DMS79 (cell line): ENCODE measurements at places on chromosomes 3 and 15.

- DNase-seq, result no peak
These were observed 25.1 kb upstream of the ETV5 start for GRCh38 chr3:186133980-186134379.

- no peak for DNase-seq
These were observed 120.1 kb downstream of the DNAJB8 start for GRCh38 chr3:128346562-128346961.

DNA sequence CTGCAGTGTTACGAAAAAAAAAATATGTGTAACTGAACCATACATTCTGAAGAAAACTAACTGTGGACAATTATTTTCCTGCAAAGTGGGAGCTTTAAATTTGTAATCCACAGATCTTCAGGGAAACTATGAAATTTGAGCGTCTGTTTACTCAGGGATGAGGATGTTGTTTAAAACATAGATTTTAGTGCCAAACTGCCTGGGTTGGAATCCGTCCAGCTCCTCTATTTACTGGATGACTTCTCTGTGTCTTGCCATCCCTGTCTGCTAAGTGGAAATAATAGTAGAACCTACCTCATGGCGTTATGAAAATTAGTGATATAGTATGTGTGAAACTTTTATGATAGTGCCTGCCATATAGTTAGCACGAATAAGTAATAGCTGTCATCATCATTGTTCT is 666.5 kb downstream of the SQOR start:
- no peak for DNase-seq

DNA sequence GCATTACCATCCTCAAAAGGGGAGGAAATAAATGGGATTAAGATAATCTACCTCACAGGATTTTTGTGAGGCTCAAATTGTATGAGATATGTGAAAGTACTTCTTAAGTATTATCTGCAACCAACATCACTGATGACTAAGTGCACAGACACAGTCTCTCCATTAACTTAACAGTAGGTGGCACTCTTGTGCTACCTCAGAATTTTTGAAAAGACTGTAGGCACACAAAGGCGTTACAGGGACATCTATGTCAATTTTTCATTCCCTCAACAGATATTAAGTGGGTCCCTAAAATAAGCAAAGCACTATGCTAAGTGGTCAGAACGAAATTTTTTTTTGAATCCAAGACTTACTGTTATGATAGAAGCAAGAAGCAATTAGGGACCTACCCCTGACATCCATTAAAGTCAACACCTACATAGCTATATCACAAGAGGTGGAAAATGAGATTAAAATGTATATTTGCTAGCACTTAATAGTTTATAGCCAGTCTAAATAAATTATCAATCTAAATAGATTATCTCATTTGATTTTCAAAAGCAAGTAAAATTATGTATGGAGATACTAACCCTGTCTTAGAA is 52.9 kb downstream of the RYK start:
- peak; percentile 8 for DNase-seq

GRCh38 chr3:101532783-101533602 is 20.0 kb upstream of the SENP7 start:
- DNase-seq, result no peak

DNA sequence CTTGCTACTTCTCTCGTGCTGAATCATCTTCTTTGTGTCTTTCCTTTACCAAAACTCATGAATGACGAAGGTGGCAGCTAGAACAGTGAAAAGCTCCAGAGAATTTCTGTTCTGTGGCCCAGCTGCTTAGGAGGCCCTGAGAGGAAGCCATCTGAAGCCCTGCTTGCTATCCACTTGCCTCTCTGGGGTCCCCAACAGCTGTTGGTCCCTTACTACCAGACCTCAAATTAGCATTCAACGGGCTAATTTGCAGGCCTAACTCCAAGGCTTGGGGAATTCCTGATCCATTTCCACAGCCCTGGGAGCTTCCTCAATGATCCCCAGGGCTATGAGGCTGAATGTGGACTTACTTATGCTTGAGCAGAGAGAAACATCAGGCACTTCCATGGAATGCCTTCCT is 37.5 kb upstream of the FSTL1 start:
- no peak for DNase-seq

DNA sequence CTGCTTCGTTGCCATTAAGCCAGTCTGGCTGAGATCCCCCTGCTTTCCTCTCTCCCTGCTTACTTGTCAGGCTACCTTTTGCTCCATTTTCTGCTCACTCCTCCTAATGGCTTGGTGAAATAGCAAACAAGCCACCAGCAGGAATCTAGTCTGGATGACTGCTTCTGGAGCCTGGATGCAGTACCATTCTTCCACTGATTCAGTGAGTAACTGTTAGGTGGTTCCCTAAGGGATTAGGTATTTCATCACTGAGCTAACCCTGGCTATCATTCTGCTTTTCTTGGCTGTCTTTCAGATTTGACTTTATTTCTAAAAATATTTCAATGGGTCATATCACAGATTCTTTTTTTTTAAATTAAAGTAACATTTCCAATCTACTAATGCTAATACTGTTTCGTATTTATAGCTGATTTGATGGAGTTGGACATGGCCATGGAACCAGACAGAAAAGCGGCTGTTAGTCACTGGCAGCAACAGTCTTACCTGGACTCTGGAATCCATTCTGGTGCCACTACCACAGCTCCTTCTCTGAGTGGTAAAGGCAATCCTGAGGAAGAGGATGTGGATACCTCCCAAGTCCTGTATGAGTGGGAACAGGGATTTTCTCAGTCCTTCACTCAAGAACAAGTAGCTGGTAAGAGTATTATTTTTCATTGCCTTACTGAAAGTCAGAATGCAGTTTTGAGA is 25.0 kb downstream of the CTNNB1 start:
- no peak for DNase-seq

- DNase-seq, result no peak
These were observed 76.5 kb downstream of the B3GALNT1 start for GRCh38 chr3:161028555-161029153.

- DNase-seq, result no peak
These were observed 171.8 kb downstream of the TMEM108 start for GRCh38 chr3:133209871-133210550.

DNA sequence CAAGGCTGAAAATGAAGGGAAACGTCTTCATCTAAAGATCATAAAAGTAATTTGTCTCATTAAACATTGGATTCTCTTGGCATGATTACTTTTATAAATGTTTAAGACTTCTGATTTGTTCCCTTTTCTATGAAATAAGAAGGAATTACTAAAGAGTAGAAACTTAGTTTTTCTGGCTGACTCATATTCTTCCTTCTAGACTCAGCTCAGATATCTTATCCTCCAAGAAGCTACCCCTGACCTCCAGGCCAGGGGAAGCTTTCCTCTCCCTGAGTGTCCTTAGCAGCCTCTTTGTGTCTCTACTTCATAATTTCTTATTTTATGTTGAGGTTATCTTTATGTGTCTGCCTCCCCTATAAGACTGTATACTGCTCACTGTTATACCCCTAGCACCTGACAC is 291.9 kb upstream of the STT3B start:
- no peak for DNase-seq

GRCh38 chr15:36905908-36906307 is 194.4 kb downstream of the MEIS2 start:
- DNase-seq, result no peak

DNA sequence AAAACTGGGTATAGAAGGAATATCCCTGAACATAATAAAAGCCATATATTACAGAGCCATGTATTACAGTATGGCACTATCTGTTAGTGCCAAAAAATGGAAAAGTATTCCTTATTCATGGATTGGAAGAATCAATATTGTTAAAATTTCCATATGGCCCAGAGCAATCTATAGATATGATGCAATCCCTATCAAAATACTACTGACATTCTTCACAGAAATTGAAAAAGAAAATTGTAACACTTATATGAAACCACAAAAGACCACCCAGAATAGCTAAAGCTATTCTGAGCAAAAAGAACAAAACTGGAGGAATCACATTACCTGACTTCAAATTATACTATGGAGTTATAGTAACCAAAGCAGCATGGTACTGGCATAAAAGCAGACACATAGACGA is 218.8 kb downstream of the PLCL2 start:
- no peak for DNase-seq

DNA sequence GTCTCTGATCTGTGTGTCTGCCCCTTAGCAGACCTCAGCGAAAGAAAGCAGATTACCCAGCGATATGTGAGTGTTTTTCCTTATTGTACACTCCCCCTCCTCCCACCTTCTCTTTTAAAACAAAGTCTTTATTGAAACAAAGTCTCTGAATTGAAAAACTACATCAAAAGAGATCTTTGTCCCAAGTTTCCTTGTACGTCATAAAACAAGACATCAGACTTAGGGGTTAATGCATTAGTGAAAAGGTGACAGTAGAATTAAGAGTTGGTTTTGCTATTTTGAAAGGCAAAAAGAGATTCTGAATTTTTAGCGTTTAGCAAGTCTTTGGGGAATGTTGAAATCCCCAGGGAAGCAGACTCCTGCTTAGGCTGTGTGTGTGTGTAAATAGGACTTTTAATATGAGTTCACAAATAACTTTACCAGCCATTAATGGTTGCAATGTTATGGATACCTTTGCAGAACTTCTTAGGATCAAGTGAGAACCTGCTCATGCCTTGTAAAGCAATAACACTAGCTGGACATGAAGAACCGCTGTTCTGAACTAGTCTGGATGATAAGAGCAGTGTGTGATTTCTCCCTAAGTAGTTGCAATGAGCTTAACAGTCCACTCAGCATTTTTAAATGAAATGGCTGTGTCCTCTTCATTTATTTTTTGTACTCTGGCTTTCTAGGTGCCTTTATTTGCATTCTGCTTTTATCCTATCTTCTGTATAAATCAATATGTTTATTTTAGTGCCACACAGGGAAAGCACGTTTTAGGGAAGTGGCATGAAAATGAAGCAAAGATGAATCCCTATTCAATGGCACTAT is 136.6 kb downstream of the MCTP2 start:
- DNase-seq, result no peak

- DNase-seq, result no peak
These were observed 2.8 kb upstream of the MB21D2 start for GRCh38 chr3:192920411-192920810.

DNA sequence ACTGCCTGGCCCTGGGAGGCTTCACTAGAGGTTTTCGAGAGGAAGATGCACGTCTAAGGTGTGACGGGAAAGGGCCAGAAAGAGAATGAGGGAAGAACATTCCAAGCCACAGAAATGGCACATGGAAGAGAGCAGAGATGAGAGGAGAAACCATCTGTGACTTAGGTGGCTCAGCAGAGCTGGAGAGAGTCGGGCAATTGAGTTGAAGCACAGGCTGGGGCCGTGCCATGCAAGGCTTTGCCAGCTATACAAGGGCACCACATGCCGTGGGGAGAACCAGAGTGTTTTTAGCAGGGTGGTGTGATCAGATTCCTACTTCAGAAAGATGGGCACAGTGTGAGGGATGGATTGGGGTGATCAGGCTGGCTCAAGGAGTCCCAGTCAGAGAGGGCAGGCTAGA is 126.1 kb downstream of the VGLL4 start:
- DNase-seq, result no peak

GRCh38 chr3:185161761-185162160 is 8.9 kb upstream of the C3orf70 start:
- no peak for DNase-seq

GRCh38 chr3:88480822-88481221 is 331.1 kb downstream of the C3orf38 start:
- no peak for DNase-seq

DNA sequence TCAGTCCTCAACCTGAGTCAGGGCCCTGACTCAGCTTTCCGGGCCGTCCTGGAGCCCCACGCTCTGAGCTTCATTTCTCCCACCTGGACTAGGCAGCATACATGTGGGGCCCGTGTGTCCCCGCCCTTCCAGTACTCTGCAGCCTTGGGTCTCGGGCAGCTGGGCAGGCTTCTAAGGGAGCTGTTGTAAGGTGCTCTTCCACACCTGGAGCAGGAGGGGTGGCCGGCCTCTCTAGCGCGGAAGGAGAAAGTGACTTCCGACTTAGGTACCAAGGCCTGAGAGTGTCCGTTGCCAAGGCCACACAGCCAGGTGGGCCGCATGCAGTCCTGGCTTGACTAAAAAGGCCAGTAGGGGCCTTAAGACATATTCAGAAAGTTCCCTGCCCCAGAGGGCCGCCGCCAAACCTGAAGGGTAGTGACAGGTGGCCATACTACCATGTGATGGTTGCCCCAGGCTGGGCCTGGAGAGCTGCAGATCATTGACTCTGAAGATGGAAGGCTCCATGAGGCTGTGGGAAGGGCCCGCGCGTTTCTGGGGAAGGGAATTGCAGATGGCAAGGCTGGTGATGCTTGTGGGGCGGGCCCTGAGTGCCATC is 9.4 kb upstream of the SEMA3B start:
- no peak for DNase-seq

DNA sequence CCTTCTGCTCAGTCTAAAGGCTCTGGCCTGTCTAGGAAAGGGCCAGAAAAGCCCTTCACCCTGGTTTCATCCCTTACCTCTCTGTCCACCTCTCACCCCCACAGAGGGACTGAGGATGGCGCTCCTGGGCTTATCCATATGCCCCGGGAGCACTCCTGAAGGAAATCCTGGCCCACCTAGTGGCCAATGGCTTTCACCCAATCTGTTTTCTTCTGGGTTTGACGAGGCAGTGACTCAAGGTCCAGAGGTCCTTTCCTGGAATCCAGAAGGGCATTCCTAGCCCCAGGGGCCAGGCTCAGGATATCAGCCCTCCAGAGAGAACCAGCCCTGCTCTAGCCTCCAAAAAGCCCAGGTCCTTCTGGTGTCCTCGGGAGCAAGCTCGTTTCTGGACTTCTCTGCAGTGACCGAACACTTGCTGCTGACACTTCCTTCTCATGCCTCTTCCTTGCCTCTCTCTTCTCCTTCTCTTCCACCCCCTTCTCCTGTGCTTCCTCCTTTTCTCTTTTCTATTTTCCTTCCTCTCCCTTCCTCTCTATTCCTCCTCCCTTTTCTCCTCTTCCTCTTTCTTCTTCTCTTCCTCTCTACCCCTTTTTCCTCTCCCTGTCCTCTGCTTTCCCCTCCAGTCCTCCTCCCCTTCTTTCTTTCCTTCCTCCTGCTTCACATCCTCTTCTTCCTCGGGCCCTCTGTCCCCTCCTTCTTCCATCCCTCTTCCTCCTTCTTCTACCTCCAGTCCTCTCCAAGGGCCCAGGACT is 59.6 kb downstream of the RHCG start:
- DNase-seq, result no peak

DNA sequence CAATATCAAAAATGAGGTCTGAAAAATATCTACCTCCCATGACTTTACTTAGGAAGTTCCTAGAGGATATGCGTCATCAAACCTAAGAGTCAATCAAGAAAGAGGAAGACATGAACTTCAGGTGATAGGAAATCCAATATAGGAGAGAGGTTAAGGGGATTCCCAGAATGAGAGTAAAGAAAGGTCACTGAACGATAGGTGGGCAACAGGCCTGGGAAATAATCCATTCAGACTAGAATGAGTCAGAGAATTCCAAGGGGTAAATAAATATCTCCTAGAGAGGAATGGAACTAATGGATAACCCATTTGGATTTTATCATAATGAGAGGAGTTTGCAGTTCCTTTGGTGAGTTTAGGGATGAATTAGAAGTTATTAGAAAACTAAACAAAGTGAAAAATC is 131.1 kb upstream of the NUDT16 start:
- DNase-seq, result no peak

GRCh38 chr3:103181160-103181559 is 746.3 kb downstream of the ZPLD1 start:
- DNase-seq, result no peak

- DNase-seq, result no peak
These were observed 76.6 kb downstream of the SLC25A26 start for GRCh38 chr3:66297260-66297873.
